ENCODE measurements at places on chromosomes 3 and 15. TPM values are rescaled to one million over a fixed set of nuclear protein-coding genes. Genes with fewer than 3 reads are reported as not detected.

The TIGIT gene
- not detected for polyA plus RNA-seq

The UPK1B gene
- polyA plus RNA-seq: 0.40 TPM

The PAQR9 gene
- polyA plus RNA-seq: 0.04 TPM

- H3K4me1 ChIP-seq: no peaks in the 10 kb centered on the region
- DNase-seq: no peak
- no peaks in the 10 kb centered on the region for H3K36me3 ChIP-seq
- H3K4me3 ChIP-seq: no peak overlapping the region
- H3K27me3 ChIP-seq: peaks cover 15% of the 10 kb centered on the region
- H3K27ac ChIP-seq: no peak overlapping the region
These were observed 350.5 kb upstream of the ICE2 start for GRCh38 chr15:60829416-60829815.

DNA sequence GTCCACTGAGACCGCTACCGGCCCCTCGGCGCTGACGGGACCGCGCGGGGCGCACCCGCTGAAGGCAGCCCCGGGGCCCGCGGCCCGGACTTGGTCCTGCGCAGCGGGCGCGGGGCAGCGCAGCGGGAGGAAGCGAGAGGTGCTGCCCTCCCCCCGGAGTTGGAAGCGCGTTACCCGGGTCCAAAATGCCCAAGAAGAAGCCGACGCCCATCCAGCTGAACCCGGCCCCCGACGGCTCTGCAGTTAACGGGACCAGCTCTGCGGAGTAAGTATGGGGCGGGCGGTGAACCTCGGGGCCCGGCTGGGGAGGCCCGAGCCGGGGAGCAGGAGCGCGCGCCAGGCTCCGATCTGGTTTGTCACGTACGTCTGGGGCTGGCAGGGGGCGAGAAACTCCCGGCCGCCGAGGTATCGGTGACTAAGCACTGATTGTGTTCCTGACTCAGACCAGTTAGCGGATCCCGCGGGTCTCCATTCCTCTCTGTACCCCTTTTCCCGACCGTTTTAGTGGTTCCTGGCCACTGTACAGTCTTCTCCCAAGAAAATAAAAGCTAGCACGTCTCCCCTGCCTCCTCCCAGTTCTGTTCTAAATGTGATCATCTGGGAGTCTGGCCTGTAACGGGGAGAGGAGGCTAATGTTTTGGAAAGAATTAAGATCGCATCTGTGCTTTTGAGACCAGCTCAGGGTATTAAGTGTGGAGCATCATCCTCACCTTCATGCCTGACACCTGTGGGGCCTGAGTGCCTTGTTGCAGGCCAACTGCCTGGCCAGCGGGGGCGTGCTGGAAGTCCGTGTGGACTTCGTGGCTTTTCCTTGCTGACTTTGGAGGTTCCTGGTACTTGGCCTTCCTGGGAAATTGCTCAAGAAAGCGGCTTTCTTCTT is 691 bp downstream of the MAP2K1 start:
- H3K4me1 ChIP-seq: peaks cover 6% of the 10 kb centered on the region
- peak; percentile 83 for DNase-seq
